ENCODE measurements at places on chromosomes 5 and 9. TPM values are rescaled to one million over a fixed set of nuclear protein-coding genes. Genes with fewer than 3 reads are reported as not detected.

The TMEM232 gene
- not detected for total RNA-seq

The ARL15 gene
- 5.4 TPM for total RNA-seq

The ENTPD8 gene
- total RNA-seq: 0.14 TPM

The PDLIM4 gene
- 1.0 TPM for total RNA-seq

The GDNF gene
- 0.05 TPM for total RNA-seq

The PCDHA9 gene
- not detected for total RNA-seq

The NRG2 gene
- total RNA-seq: 2.0 TPM

The ATG10 gene
- total RNA-seq: 8.7 TPM

The RNF38 gene
- total RNA-seq: 11.5 TPM

The PARP8 gene
- total RNA-seq: 0.11 TPM

The COQ4 gene
- total RNA-seq: 58.3 TPM

The TMEM174 gene
- not detected for total RNA-seq

The FCN2 gene
- total RNA-seq: not detected

The PCDHB12 gene
- total RNA-seq: not detected

The SLC34A3 gene
- 0.07 TPM for total RNA-seq

The EDIL3 gene
- 0.14 TPM for total RNA-seq

The GRHPR gene
- 178 TPM for total RNA-seq

The SLC45A2 gene
- total RNA-seq: not detected

The ELAVL2 gene
- total RNA-seq: 0.04 TPM

The NINJ1 gene
- total RNA-seq: 81.2 TPM

The CCL27 gene
- total RNA-seq: not detected

The PCDHGA10 gene
- total RNA-seq: 0.02 TPM

The CEL gene
- 0.69 TPM for total RNA-seq

The HBEGF gene
- 6.7 TPM for total RNA-seq

The TMEM215 gene
- total RNA-seq: not detected
